Panc1 (cell line): ENCODE measurements at places on chromosomes 13 and 19. TPM values are rescaled to one million over a fixed set of nuclear protein-coding genes. Genes with fewer than 3 reads are reported as not detected.

Gene EFNA2
- 7.8 TPM for total RNA-seq

Gene RNF113B
- total RNA-seq: not detected

Gene SRRM5
- 0.10 TPM for total RNA-seq

Gene KCNJ14
- total RNA-seq: 2.9 TPM

DNA sequence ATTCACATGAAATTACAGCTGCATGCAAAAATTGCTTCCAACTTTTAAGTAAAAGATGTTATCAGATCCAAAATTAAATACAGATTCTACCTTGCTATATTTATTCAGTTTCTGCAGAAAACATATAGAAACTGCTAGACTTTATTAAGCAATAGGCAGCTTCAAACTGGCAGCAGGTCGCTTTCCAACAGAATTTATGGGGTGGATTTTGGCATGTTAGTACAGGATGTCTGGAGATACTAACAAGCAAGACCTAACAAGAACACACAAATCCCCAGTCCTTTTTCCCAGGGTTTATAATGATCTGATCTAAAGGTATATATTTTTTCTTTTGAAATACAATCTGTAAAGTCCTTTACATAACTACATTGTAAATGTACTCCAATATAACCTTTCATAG lies 27.5 kb downstream of the TBC1D4 start:
- DNase-seq: no peak

DNA sequence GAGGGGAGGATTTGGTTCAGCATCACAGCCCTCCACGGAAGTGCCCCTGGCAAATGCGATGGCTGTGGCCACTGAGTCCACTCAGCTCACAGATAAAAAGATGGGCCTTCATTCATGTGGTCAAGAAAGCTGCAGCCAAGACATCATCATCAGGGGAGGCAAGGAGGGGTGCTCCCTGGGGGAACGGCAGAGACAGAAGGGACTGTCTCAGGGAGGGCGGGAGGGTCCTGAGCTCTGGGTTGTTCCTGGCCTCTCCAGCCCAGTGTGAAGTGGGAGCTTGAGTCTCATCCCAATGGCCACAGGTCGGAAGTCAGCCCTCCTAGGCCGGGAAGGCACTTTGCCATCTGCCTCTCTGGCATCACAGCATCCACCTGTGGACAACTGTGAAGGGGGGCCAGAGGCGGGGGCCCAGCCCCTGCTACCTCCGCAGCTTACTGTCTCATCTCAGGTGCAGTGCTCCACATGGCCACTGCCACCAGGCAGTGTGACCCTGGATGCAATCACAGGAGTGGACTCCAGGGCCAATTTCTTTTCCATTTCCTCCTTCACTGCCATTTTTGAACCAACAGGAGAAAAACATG lies 137.8 kb upstream of the SOX1 start:
- no peak for DNase-seq

DNA sequence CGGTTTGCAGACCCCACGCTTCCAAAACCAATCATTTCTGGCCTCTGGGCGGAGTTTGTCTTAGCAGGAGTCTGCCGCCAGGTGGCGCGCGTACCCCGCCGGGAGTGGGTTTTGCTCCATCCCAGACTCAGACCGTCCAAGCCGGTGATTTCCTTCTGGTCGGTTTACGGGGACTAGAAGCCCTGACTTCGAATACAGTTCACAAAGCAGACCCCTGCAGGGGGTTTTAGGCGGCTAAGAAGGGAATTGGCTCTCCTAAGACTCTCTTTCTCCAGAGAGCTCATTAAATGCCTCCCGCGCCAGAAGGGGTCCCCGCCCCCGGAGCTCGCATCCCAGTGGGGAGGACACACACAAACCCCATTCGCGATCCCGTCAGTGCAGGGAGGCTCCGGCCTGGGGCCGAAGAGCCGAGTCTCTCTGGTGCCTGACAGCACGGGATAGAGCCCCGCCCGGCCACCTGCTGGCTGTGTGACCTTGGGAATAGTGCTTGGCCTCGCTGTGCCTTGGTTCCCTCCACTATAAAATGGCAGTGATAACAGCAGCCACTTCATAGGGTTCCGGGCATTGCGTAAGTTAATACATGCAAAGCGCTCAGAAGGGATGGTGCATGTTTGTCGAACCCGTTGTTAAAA lies 8.6 kb upstream of the NUP62 start:
- no peak for DNase-seq

- no peak for DNase-seq
These were observed 17.0 kb upstream of the N4BP2L2 start for GRCh38 chr13:32555613-32556012.

DNA sequence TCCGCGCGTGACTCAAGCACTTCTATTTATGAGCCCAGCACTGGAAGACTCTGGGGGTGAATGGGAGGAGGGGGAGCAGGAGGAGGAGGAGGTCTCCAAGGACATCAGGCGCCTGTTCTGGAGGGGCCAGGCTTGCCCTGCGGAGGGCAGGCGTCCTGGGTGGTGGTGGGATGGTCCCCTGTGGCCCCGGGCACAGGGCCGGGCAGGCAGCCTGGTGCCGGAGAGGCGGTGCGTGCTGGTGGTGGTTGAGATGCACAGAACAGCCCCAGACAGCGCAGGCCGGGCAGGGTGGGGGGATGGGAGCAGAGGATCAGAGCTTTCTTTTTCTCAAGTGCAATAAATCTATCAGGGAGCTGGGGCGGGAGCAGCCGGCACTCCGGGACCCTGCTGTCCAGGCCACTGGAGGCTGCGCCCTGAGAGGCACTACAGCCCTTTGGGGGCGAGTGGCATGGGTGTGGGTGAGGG lies 14.0 kb downstream of the NKPD1 start:
- no peak for DNase-seq

DNA sequence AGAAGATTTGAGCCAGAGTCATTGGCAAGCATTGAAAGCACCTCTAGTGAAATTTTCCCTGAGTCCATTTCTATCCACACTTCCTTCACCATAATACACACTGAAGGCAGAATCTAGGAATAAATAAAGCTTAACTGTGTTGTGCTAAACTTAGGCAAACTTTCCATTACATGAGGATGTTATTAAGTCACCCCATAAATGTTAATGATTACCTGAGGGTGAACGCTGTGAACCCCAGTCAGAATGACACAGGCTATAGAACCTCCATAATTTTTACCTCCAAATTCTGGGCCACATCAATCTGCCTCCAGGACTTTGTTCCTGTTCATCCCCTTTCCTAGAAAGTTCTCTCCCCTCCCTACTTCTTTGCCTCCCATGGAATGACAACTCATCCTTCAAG lies 71.0 kb downstream of the RAP2A start:
- no peak for DNase-seq
